Heart left ventricle (tissue), 16 donors: ENCODE measurements at places on chromosomes 2 and 18. TPM values are rescaled to one million over a fixed set of nuclear protein-coding genes. Genes with fewer than 3 reads are reported as not detected.

CHPF gene
- total RNA-seq: 89.6 TPM

NAT8 gene
- not detected for total RNA-seq

IL1RL1 gene
- total RNA-seq: 1.6 TPM

RAMP1 gene
- total RNA-seq: 92.2 TPM

CYS1 gene
- total RNA-seq: 7.8 TPM
